ENCODE measurements at places on chromosomes 11 and 22.

DNA sequence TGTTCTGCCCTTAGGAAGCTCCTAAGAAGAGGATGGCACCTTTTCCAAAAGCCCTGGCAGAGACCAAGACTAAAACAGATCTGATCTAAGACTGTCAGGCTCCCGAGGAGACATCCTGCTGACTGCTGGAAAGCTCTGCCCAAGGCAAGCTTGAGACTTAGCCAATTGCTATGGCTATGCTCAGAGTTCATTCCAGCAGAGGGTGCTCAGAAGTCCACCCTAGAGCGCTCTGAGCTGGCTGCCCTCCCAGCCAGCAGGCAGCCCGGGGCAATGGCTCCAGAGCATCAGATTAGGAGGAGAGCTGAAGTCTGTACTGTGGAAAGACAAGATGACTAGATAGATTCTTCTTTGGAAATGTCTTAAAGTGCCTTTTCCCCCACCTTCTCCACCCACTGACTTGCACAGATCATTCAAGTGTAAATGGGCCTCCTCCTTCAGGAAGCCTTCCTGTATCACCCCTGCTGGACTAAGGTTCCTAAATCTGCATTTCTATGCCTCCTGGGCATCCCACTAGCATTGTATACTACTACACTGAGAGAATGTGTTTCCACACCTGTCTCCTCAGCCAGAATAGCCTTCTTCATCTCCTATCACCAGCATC is 23.4 kb downstream of the LRRC55 start:
- DNase-seq, result no peak

- DNase-seq, result no peak
Observed at GRCh38 chr11:133936136-133936535, 20.6 kb downstream of the IGSF9B start.

- no peak for DNase-seq
Observed at GRCh38 chr11:112532506-112532905, 271.8 kb upstream of the PLET1 start.

GRCh38 chr11:117819096-117820040 is 5.2 kb downstream of the FXYD2 start:
- no peak for DNase-seq

DNA sequence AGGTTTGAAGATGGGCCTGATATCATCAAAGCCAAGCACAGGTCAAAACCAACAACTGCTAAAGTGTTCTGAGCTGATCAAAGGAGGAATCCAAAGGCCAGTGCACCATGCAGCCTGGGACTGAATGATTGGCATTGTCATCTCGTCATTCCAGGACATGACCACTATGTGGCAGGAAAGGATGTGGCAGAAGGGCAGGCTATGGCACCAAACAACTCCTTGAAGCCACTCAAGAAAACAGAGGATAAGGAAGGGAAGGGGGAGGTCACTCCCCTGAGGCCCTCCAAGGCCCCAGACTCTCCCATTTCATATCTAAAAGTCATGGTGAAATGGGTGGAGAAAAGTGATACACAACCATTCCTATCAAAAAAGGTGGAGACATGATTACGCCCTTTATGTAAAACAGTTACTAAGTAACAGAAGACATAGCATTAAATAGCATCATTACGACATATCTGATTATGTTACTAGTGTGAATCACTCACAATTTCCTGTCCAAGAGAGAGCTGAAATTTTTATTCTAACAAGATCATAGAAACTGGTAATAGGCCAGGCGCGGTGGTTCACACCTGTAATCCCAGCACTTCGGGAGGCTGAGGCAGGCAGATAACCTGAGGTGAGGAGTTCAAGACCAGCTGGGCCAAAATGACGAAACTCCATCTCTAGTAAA is 49.3 kb downstream of the AHNAK start:
- DNase-seq, result no peak

- peak; percentile 81 for DNase-seq
Observed at GRCh38 chr22:17120281-17120680, 879 bp downstream of the TMEM121B start.

DNA sequence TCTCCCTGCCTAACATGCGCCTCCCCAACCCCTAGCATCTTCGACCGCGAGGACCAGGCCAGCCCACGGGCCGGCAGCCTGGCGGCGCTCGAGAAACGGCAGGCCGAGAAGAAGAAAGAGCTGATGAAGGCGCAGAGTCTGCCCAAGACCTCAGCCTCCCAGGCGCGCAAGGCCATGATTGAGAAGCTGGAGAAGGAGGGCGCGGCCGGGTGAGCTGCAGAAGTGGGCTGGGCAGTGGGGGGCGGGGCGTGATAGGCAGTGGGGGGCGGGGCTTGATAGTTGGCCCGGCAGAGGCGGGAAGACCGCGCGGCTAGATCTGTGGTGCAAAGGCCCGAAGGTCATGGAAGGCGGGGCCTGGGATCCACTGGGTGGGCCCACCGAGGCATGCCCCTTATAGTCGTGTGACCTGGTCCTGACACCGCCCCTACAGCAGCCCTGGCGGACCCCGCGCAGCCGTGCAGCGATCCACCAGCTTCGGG is 8.7 kb downstream of the SELENOM start:
- no peak for DNase-seq

GRCh38 chr11:91023731-91024130 is 800.9 kb upstream of the CHORDC1 start:
- DNase-seq, result no peak

- DNase-seq, result no peak
Observed at GRCh38 chr11:43327987-43328386, 16.2 kb downstream of the API5 start.

DNA sequence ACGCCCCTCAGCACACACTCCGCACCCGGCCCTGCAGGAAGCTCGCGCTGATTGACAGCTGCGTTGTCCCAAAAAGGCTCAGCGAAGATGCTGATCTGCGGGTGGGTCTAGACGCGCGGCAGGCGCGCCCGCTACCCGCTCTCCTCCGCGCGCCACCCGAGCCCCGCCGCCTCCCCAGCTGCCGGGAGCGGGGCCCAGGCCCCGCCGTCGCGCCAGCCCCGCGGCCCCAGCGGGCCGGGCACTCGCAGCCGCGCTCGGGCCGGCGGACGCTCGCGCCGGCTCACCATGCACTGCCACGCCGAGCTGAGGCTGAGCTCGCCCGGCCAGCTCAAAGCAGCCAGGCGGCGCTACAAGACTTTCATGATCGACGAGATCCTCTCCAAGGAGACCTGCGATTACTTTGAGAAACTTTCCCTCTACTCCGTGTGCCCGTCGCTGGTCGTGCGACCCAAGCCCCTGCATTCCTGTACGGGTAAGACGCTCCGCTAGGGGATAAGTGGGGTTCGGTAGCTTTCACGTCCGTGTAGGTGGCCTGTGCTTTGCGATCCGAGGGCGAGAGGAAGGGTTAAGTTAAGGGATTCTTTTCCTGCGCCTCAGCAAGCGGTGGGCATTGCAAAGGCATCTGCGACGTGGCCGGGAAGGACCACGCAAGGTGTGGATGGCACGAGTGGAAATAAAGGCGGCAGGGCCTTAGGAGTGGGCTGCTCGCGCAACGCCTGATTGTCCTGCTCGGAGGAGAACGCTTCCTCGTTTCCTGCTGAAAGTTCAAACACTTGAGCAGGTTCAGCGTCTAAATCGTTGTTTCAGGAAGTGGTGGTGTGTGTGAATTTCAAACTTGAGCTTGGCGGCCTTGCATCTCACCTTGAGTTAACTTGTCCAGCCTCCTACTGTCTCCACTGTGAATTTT is at the start of gene BARX2:
TSS of gene BARX2 (plus strand) at position 98 of the 907 bp plus-strand sequence. CDS start at position 286, 188 bp downstream.
- peak; percentile 62 for DNase-seq

- no peak for DNase-seq
Observed at GRCh38 chr11:115613986-115614632, 109.9 kb upstream of the CADM1 start.

DNA sequence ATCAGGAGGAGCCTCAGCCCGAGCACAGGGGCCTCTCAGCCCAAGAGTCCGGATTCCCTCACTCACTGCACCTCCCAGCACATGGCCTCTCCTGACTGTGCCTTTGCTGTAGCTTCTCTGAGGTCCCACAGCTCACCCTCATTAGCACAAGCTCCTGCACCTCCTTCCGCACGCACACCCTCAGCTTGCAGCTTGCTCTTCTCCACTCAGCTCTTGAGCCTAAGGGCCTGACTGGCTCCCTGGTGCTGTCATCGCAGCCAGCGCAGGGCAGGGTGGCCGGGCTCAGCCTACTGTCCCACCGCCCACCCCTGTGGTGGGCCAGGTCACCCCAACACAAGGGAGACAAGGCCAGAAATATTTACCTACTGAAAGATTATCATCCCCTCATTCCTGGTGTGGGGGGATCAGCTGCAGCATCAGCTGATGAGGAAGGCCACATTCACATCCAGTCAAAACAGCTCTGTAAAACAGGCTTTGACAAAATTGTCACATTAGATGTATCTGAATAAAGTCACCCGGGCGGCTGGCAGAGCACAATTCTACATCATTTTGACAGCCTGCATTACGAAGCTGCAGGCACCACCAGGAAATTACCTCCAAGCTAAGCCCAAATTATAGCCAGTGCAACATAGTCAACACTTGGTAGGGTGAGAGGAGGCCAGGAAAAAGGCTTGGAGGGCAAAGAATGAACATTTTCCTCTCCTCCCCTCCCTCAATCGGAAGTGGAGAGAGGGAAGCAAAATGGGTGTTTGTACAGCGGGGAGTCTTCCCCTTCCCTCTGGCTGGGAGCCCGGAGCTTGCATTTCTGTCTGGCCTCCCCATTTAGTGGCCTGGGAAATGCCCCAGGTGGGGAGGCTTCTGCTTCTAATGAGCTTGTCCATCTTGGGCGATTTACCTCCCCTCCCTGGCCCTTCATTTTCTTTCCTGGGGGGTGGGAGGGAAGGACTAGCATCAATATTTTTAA is 29.5 kb upstream of the IGSF9B start:
- no peak for DNase-seq

- DNase-seq, result peak; percentile 79
Observed at GRCh38 chr22:50276143-50276542, 6.0 kb upstream of the MAPK11 start.

- no peak for DNase-seq
Observed at GRCh38 chr22:46408568-46409506, 73.3 kb downstream of the TRMU start.

GRCh38 chr22:23685205-23685784 is 5.5 kb upstream of the RGL4 start:
- DNase-seq, result no peak

DNA sequence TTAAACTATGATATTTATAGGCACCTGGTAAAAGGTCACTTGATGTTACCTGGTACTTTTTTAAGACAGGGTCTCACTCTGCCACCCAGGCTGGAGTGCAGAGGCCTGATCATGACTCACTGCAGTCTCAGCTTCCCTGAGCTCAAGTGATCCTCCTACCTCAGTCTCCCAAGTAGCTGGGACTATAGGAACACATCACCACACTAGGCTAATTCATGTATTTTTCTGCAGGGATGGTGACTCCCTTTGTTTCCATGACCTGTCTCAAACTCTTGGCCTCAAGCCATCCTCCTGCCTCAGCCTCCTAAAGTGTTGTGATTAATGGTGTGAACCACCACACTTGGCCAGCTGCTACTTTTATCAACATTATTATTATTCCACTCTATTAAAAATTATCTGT is 47.6 kb downstream of the OR4C45 start:
- no peak for DNase-seq

All from GM13977 (cell line).